ENCODE measurements at places on chromosomes 2 and 18.

GRCh38 chr18:78605255-78605654 lies 374.4 kb upstream of the SALL3 start:
- DNase-seq, result no peak

- no peak for DNase-seq
These were observed 121.2 kb upstream of the ANKRD30BL start for GRCh38 chr2:132282911-132283310.

DNA sequence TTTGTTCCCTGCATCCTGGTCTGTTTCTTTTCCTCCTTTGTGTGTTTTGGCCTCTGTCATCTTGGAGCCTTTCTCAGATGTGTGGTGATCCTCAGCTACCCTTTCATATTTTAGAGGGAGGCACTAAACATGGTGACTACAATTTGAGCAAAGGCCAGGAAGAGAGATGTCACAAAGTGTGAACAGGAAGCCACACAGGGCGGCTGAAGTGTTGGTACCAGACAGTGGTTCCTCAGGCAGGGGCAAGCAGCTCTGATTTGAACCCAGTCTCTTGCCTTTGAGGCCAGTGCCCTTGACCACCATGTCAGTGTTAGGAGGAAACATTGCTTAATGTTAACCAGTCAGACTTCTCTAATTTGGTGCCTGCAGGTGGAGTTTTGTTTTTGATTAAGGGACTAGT lies 9.2 kb downstream of the LRRFIP1 start:
- no peak for DNase-seq

GRCh38 chr2:36886664-36887063 lies 79.7 kb downstream of the STRN start:
- no peak for DNase-seq

DNA sequence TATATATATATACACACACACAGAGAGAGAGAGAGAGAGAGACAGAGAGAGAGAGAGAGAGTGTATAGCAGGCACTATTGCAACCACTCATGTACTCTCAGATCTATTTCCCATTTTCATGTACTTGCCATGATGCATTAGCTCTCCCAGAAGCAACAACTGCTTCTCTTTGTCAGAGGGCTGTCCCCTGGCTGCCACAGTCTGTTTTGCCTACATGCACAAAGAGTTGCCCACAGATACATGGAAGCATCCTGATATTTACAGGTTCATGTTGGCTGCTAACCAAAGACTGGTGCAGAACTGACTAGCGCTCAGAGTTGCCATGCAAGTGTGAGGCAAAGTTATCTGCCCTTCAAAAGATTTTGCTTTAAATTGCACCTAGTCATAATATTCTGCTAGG lies 469.3 kb upstream of the ZNF804A start:
- no peak for DNase-seq

- DNase-seq, result peak; percentile 88
These were observed 342.4 kb downstream of the INSIG2 start for GRCh38 chr2:118430510-118431164.

- DNase-seq, result no peak
These were observed 232.2 kb upstream of the ETAA1 start for GRCh38 chr2:67164771-67165522.

DNA sequence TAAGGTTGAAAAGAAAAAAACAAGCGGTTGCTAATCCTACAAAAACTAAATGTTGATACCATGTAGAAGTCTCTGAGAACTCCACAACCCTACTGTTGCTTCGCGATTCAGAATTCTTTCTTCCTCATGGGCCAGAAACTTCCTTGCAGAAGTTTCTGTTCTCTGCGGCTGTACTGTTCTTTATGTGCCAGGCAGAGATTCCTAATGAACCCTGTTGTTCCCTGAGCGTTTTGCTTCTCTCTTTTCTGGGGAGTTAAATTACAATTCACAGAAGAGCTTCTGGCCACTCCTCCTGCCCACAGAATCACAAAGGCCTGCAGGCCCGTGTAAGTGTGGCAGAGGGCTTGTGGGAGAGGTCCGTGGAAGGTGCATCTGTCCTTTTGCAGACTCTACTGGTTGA lies 1.8 kb upstream of the THNSL2 start:
- DNase-seq, result no peak

DNA sequence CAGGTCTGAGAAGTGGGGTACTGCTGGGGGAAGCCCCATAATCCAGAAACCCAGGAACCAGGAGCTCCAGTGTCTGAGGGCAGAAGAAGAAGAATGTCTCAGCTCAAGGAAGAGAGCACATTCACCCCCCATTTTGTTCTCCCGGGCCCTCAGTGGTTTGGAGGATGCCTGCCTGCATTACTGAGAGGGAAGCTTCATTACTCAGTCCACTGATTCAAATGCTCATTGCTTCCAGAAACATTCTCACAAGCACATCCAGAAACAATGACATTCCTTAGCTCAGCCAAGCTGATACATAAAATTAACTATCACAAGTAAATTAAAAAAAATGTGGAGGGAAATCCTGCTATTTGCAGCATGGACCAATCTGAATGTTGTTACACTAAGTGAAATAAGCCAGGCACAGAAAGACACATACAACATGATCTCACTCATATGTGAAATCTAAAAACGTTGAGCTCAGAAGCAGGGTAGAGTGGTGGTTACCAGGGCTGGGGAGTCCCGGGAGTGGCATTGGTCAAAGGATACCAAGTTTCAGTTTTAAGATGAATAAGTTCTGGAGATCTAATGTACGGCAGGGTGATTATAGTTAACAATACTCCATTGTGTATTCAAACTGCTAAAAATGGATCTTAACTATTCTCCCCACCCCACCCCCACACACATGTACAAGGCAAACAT lies 459.3 kb downstream of the GALR1 start:
- no peak for DNase-seq

DNA sequence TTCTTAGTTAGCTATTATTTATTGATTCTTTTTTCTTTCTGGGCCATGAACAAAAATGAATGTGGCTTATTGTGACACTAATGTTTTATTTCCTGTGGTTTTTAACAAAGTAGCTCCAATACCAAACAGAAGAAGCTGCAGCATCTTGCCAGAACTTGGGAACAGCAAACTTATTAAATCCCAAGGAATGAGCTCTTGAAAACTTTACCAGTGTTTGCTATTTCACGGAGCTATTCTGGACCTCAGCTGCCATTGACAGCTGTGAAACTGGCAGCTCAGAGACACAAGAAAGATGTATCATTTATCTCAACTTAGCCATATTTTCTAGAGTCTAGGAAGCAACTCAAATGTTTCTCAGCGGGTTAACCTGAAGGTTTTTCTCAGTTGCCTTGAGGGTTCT lies 91.0 kb upstream of the NEUROD1 start:
- DNase-seq, result no peak

DNA sequence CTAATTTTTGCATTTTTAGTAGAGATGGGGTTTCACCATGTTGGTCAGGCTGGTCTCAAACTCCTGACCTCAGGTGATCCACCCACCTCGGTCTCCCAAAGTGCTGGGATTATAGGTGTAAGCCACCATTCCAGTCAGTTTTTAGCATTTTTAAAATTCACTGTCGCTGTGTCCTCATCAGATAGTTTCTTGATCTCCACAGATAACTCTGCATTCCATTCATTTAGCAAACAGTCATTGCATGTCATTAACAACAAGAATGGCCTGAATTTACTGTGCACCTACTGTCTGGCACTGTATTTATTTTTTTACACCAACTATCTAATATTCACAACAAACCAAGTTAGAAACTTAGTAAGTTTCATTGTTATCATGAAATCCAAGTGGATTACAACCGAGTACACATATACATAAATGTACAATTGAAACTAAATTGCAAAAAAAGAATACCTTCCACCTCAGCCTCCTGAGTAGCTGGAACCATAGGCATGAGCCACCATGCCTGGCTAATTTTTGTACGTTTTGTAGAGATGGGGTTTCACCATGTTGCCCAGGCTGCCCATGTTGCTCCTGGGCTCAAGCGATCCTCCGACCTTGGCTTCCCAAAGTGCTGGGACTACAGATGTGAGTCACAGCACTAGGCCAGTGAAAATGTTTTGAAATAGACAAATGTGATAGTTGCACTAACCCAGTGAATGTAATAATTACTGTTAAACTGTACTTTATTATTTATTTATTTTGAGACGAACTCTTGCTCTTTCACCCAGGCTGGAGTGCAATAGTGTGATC lies 4.3 kb downstream of the MCEE start:
- DNase-seq, result no peak

DNA sequence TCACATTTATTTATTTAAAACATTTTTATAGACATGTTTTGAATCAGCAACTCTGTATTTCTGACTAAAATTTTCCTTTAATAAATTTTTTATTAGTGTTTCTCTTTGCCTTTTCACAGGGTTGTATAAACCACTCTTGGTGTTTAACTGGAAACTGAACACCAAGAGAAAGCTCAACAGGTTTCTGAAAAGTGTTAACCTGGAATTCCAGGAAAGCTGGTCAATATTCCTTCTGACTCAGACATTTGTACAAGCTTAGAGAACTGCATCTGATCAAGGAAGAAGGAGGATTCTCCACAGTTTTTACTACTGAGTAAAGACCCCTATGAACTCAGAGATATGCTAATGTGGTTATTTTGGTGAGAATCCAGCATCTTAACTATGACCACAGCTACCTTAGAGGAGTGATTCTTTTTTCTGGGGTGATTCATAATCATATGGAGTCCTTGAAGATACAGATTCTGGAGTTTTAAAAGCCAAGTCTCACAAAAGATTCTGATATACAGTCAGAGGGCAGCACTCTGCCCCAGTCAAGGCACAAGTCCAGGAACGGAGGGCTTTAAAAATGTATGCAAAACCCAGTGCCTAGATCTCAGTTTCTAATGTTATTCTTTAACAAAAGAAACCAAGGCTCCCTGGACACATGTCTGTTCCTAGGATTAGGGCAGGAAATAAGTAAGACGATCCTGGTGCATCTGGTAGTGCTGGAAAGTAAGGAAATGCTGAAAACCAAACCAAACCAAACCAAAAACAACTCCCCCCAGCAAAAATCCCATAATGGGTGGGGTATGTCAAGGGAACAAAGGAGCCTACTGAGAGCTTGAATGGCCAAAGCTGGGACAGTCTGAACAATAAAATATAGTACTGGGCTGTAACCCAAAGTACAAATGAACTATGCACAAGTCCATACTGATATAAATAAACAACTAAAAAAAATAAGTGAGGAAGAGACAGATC lies 85.1 kb upstream of the FZD5 start:
- no peak for DNase-seq
